ENCODE measurements at places on chromosomes 11 and 22.

DNA sequence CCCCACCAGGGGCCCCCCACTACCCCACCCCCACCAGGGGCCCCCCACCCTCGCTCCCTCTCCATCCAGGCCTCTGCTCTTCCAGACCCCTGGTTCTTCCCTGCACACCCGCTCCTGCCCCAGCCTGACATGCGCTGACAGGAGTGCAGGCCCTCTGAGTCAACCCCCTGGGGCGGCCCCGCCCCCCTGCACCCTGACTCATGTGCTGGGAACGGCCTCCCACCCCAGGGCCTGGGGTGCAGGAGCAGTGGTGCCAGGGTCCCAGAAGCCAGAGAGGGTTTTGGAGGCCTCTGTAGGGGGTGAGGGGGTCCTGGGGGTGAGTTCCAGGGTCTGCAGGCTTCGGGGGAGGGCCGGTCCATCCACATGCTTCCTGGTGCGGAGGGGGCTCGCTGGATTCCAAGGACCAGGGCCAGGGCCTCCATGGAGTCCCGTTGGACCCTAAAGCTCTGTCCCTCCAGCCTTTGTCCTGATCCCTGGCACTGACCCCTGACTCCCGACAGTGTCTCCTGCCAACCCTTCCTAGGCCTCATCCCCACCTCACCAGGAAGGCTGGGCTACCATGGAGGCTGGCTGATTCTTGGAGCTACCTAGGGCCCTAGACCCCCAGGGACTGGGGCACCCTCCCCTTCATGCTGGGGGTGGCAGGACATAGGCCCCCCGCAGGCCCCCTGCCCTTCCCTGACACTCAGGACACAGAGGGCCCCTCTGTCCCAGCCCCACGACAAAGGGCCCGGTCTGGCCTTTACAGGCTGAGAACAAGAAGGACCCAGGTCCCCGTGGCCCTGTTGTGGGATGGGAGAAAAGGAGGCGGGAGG, 583 bp upstream of the PKP3 start:
- no peak for DNase-seq

DNA sequence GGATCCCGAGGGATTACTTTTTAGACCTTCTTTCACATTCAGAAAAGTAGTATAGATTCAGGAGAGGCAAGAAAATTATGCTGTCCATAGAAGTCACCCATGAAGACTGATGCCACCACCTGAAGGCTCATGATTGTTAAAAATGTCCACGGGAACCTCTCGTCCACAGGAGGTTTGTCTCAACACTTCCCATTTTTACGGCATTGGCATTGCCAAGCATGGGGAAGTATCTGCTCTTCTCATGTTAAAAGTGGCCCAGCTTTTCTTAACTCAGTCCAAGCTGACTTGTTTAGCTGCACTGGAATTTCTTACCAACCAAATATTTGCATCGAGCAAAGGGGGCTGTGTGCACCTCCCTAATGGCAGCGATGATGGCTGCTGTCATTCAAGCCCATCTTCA, 9.6 kb downstream of the CDPF1 start:
- no peak for DNase-seq

GRCh38 chr11:44191322-44192016, 96.0 kb downstream of the EXT2 start:
- DNase-seq: no peak

DNA sequence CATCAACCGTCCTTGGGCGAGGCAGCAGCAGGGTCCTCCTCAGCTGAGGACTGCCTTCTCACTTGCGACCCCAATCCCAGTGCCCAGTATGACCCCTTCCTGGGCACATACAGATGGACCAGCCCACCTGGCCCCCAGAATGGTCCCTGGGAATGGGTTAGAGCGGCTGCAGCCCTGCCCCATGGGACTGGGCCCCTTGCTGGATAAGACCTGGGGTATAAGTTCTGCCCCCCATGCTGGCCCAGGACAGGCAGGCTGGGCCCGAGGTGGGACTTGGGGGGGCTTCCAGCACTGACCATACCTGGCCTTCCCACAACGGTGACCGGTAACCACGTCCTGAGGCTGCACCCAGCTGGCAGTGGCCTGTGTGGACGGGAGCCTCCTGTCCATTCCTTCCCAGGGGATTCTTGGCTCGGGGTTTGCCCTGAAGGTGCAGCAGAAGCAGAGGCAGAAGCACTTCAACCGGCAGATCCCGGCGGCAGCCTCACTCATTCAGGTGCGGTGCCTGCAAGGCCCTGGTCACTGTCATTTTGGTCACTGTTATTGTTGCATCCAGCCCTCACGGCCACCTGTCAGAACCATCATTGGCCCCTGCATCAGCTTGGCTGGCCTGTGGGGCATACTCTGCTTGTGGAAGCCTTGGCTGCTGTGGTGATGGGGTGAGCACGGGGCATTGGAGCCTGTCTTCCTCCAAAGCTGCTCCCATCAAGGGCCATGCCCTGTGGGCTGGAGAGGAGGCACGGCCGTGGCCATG, 114.8 kb downstream of the KCNQ1OT1 start:
- no peak for DNase-seq

- DNase-seq: no peak
Observed at GRCh38 chr11:14228356-14228755, 130.6 kb downstream of the RRAS2 start.

DNA sequence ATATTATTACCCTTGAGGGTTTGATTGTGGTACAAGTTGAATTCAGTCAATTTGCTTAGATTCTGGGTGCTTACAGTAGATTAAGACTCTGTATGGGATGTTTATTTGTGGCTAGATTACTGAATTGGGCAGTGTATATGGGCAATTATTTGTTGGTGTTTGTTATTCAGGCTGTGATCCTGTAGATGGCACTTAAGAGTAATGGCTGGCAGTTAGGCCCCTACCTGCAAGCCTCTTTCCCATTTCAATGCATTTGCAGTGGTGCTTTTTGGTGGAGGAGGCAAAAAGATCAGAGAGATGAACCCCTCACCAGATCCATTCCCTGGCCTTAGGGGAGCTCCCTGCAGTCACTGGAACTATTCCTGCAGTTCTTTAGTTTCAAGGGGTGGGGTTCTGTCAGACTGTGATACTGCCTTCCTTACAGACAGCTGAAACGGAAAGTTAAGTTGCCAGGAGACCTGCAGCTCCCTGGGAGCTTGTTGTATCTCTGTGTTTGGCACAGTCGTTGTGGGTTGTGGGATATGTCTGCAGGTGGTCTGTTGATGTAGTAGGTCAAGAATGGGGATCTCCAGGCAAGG, 199.5 kb downstream of the AASDHPPT start:
- no peak for DNase-seq

DNA sequence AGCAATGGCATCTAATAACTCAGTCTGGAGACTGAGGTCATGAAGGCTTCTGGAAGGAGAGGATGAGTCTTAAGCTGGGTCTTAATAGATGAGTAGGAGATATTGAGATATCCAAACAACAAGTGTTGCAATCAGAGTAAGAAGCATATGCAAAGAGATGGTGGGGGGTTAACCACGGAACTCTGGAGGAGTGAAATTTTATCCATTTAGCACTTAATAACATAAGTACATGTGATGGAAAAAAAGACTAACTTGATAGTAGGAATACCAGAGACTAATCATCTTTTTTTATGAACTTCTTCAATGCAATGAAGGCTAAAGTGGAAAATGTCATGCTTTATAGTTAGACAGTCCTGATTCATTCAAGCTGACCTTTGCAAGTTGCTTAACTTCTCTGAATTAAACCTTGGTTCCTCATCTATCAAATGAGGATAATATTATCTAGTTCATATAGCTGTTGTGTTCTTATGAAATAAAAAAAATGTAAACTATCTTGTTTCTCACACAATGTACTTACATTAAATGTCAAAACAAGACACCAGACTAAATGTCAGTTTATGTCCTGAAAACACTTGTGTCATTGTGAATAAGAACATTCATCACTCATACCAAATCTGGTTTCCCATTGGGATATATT, 403.1 kb upstream of the CCDC90B start:
- DNase-seq: no peak

- DNase-seq: no peak
Observed at GRCh38 chr22:31637447-31637890, 24.5 kb downstream of the PISD start.

GRCh38 chr22:20671409-20672081, 102.4 kb upstream of the SERPIND1 start:
- no peak for DNase-seq

DNA sequence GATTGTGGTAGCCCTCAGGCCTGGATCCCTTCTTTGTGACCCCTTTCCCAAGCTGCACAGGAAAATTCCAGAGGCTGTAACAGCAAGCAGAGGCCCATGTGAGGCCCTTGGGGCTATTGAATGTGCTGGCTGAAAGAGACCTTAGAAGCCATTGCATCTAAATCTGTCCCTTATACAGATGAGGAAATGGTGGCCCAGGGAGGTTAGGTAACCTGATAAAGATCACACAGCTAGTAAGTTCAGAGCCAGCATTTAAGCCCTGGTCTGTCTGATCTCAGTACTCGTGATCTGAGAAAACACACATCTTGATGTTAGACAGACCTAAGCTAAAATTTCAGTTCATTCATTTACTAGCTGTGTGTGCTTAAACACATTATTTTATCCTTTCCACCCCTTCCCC, 115.9 kb upstream of the TBCEL start:
- no peak for DNase-seq

- DNase-seq: no peak
Observed at GRCh38 chr22:23835484-23836144, 3.2 kb downstream of the DERL3 start.

DNA sequence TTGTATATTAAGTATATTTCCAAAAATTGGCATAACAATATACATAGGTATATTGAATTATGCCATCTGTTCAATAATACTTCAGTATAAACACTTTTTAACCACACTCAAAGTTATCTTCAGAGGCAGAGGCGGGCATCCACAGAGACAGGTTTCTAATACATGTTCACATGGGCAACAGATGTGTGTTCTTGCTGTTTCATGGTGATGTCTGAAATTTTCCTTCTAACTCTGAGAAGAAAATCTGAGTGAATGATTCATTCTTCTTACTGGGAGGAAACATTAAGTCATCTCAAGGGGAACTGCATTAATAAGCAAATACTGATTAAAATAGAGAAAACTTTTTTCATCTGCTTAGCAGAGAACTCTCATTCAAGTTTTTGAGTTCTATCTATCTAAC, 1074.5 kb downstream of the LRRC4C start:
- no peak for DNase-seq

DNA sequence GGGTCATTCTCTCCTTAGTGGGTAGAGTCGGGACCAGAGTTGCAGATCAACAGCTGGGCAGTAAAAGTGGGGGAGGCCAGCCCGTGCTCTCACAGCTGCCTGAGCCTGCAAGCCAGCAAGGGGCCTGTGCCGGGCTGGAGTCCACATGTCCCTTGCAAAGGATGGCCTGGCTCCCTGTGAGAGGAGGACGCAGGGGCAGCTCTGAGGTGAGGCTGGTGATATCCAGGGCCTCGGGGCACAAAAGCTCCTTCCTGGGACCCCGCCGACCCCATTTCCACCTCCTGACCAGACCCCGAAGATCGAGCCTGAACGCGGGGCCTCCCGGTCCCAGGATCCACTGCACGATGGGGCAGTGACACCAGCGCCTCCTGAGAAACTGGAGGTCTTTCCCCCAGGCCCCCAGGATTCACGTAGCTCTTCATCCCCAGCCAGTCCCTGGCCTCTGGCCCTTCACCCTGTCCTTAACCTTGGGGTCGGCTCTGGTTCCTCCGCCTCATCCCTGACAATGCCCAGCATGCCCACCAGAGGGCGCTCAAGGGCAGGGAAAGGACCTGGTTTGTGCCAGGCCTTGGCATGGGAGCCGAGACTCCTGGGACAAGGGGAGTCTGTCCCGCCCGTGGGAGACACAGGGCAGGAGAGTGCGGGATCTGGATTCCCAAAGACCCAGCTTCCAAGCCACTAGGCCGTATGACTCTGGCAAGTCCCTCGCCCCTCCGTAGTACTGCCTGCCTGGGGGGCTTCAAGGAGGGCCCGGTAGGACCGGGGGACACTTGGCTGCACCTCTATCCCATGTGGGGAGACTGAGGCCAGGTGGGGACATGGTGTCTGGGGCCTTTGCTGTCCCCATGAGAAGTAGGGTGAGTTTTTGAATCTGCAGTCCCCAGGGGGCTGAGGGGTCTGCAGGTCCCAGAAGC, 17.8 kb upstream of the WNT7B start:
- DNase-seq: peak; percentile 44

- DNase-seq: no peak
Observed at GRCh38 chr22:21587803-21588611, 20.5 kb downstream of the UBE2L3 start.

GRCh38 chr11:74138572-74138971, 32.2 kb downstream of the C2CD3 start:
- DNase-seq: no peak

GRCh38 chr11:12110201-12110713, at the start of gene MICAL2:
Gene MICAL2, plus strand, starts transcription at chr11:12110590. Its CDS starts 51,566 bp downstream, at chr11:12162156.
- DNase-seq: peak; percentile 71

GRCh38 chr11:71448257-71449171, at the start of gene DHCR7:
Gene DHCR7, minus strand, starts transcription at chr11:71448393. Its CDS starts 3,441 bp downstream, at chr11:71444952.
- DNase-seq: peak; percentile 89

DNA sequence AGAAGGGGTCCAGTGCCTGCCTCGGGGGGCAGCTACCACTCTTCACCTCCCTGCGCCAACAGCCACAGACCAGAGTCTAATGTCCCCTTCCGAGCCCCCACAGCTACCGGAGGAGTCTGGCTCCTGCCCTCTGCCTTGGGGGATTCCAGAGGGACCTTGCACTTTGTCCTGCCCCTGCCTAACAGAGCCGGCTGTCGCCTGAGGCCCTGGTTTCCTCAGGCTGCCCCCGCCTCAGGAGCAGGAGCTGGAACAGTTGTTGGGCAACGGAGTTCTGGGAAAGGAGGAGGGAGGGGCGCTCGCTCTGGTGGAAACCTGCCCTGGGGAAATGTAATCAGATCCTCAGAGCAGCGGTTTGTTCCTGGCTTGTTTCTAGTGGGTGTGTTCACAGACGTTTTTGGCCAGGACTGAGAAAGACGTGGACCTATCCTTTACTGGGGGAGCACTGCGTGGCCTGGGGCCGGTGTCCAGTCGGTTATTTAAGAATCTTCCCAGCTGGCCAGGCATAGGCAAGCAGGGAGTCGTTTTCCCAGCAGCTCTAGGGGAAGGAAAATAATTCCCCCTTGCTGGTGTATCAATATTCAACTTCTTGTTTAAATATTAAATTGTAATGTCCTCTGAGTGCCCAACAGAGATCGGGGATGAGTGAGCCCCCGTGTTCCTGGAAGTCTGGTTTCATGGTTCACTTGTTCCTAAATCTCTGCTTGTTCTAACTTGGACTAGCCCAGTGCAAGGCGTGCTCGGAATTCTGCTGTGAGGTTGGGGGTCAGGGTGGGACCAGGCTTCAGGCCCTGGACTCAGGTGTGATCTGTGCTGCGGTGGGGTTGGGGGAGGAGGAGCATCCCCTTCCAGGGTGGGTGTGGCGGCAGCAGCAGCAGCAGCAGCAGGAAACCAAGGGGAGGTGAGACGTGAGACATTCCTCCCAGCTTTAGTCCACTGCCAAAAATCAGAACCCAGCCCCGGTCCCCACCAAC, 32.1 kb downstream of the A4GALT start:
- no peak for DNase-seq

Data from stimulated activated CD8-positive, alpha-beta memory T cell treated with anti-CD3 and anti-CD28 coated beads, Interleukin-4, amount 100 ng/mL, for 4 hours (primary cell).